ENCODE measurements at places on chromosomes 2 and 18.
A peak's percentile ranks its signal among the peaks of the same experiment; 100 is the strongest.

DNA sequence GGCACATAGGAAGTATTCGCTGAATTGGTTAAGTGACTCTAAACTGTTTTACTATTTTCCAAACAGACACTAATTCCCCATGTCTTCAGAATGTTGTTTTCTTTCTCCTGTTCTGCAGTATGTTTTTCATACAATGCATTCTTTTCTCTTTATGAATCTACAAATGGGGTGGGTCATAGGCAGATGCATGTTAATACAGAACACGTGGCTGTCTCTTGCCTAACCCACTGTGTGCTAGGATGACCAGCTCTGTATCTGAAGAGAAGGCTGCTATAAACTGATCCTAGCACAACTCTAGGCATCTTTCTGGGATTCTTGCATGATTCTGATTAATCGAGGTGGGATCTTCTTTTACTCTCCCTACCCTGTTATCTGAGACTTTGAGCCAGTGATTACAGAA lies 826.0 kb downstream of the PLCL1 start:
- DNase-seq = no peak

DNA sequence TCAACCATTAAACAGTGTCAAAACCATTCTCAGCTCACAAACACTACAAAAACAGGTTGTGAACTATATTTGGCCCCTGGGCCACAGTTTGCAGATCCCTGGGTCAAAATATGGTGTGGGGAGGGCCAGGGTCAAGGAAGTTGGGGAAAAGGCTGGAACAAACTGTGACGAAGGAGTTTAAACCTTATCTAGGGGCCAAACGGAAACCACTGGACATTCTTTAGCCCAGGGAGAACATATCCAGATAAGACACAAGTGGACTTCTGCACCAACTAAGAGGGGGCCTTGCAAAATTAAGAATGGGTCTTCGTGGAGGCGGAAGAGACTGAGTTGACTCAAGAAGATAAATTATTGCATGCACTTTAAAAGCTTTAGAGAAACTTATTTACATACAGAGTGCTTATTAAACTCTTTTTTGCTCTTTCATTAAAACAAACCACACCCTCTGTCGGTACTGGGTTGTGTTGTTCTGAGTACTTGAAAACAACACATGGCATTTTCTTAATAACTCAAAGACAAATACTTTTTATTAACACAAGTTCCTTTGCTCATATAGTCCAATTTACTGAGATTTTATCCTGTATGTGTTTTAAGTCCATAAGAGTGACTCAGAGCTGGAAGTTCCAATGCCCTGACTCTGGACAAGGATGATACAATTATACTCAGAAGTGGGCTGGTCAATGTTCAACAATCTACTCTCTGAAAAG lies 5.3 kb upstream of the ASAP2 start:
- no peak for DNase-seq

DNA sequence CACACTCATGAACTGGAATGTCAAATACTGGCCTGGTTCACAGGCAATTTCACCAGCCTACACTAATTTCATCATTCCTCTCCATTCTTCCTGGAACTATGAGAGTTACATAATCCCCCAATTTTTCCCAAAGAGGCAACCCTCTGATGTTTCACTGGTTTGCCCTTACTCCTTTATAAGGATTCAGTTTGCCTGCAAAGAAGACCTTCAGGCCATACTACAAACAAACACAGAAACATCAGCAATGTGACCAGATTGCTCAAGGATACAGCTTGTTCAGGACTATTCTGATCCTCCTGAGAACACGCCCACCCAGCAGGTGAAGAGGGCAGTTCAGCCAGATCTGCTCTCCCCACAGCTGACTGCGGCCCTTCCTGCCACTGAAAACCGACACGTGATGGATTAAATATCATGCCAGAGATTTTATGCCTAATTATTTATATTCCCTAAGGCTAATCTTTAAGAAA lies 215.5 kb downstream of the ETAA1 start:
- DNase-seq = no peak

- no peak for DNase-seq
Observed at GRCh38 chr2:241197947-241198346, 9.5 kb downstream of the ANO7 start.

DNA sequence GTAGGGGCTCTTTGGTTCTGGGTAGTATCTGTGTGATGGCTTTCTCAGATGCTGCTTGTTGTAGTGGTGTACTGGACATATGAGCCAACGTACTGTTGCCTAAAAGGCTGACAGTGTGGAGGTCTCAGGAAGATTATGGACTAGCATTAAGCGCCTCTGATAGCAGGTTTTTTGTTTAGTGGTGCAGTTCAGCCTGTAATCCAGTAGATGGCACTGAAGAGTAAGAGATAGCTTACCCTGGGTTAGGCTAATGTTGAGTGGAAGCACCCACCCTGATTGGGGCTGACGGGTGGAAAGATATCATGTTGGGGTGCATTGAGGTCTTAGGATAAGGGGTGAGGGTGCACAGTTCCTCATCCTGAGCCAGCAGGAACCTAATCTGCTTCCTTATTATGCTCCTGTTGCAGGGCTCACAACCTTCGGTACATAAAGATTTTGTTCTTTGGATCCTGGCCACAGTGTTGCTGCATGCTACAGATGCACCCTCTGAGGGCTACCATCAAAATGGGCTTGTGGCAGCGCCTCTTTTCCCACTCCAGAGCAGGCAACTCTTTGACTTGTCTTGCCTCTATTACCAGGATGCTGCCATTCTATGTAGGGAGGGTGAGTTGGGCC lies 79.6 kb downstream of the MSTN start:
- DNase-seq = peak; percentile 28

DNA sequence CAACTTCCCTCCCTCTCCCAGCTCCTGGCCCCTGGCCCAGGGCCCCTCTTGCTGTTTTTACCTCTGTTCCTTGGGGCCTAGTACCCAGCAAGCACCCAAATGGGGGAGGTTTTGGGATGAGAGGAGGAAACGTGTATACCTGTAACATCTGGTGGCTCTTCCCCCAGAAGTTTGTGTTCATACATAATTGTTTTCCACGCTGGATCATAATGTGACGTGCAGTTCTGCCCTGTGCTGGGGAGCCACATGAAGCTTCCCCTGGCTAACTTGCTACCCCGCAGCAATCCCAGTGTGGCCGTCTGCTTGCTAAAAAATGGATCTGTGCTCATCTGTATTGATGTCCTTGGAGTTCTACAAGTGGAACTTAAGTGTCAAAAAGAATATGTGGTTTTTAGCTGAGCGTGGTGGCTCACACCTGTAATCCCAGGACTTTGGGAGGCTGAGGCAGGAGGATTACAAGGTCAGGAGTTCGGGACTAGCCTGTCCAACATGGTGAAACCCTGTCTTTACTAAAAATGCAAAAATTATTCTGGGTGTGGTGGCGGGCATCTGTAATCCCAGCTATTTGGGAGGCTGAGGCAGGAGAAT lies 36.5 kb downstream of the ANO7 start:
- DNase-seq = no peak

DNA sequence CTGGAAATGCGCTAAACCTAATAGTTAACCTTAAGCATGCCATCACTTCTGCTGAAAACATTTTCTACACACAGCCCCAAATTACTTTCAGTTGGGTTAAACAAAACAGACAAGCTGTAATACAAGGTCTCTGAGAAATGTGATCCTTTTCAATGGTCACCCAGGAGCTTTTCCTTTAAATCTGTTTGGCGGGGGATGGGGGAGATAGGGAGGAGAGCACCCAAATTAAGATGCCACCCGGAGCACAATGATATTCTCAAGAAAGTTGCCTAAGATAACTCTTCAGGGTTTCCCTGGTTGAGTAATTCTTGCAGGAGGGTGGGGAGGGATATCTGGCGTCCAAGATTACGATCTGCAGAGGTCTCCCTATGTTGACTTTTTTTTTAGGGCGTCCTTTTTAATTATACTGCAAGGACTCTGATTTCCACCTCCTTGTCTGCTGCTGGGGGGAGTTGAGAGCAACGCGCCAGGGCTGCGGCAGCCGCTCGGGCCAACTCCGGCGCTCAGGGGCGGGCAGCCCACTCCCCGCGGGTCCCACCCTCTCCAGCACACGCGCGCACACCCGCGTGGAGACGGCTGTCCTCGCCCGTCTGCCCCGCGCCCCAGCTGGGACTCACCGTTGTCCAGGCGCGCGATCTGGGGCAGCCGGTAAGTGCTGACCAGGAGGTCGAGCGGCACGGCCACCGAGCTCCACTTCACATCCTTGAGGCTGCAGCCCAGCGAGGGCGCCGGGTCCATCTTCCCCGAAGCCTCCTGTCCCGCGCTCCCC lies 807 bp downstream of the GAREM1 start:
- DNase-seq = peak; percentile 18

GRCh38 chr18:11165138-11165537 lies 15.8 kb upstream of the PIEZO2 start:
- DNase-seq = no peak

GRCh38 chr18:40380686-40381439 lies 1574.2 kb upstream of the PIK3C3 start:
- DNase-seq = no peak

DNA sequence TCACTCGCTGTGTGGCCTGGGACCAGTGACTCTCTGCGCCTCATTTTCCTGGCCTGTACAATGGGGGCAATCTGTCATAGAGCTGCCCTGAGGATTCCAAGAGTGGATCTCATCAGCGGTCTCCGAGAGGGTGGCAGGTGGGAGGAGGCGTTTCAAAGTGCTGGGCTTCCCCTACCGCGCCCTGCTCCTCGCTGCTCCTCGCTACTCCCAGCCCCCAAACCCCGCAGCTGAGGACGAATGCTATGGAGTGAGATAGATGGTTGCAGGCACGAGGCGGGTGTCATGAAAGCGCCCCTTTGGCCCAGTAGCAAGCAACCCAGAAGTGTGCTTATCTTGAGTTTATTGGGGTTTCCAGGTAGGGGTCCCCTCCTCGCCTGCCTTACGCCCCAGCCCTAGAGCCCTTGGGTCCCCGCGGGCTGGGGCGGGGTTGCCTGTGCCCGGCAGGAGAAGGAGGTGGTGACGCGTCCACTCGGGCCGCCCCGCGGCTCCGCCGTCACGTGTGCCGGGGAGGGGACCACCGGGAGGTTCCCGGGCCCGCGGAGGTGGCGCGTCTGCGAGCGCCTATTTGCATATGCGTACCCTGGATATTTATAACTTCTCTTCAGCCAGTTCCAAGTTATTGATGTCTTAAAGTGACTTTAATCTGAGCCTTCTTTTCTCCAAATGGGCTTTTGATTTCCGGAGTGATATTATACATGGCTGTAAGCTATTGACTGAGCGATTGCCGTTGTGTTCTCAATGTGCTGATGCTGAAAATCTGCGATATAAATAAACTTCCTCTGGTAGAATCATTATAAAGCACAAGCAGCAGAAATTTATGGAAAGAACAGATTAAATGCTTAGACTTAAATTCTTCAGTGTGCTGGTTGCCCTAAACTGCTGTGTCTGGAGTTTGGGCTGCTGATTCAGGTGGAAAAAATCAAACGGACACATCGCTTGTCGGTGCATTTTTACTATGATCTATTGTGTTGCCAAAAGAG lies 263.7 kb downstream of the ATAD2B start:
- DNase-seq = no peak

DNA sequence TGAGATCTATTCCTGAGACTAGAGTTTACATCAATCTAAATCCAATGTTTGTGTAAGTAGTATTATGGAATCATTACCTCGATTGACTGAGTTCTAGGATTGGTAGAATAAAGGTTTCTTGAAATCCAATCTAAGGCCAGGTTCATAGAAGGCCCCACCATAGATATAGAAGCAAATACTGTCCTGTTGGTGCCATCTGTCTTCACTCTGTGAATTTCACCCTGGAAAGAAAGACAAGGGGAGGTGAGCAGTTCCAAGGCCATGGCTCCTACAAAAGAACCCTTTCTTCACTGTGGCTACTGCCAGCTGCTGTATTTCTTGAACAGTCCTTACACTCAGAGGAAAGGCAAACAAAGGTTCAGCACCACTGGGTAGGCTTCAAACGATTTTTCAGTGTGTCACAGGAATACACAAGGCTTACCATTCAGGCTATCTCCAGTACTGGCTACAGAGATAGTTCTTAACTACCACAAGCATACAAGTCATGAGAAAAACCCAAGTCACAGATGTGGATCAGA lies 137.0 kb downstream of the LRP2 start:
- DNase-seq = no peak

DNA sequence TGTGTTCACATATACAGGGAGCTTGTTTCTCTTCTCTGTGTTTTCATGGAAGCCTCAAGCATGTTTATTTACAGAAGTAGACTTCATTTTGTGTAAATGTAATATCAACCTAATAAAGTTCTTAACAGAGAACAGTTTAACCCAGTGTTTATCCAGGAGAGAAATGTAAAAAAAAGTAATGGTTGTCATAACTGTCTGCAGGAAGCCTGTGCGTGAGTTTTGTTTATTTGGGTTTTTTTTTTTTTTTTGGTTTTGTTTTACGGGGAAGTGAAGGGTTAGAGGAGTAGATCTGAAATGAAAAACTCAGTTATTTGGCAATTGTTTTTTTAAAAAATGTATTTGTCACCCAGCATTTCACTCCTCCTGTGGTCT lies 124.7 kb downstream of the RAPGEF4 start:
- DNase-seq = no peak

GRCh38 chr2:191009541-191010374 lies 4.2 kb downstream of the STAT1 start:
- no peak for DNase-seq

DNA sequence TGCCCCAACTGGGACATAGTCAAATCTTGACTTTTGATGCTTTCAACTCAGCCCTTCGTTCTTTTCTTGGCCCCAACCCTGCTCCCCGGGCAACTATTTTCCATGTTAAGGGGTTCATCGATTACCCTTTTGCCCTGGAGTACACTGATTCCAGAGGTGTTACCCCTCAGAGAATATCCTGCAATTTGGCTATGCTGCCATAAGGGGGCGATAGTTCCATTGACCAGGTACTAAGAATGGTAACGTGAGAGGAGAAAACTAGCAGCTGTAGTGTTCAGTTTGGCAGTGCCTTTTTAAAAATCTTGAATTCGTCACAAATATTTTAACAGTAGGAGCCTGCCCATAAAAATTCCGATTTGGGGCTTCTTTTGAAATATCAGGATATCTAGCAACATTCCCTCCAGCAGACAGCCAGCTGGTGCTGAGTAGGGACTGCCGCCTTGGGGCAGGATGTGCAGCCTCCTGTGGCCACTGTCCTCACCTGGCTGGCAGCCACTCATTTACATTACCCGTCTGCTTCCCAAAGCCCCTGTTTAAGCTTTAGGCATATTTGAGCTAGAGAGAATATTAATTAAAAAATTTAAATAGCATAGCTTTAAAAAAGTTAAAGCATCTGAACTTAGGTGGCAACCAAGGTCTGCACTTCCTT lies 146.3 kb upstream of the SKOR2 start:
- DNase-seq = no peak

DNA sequence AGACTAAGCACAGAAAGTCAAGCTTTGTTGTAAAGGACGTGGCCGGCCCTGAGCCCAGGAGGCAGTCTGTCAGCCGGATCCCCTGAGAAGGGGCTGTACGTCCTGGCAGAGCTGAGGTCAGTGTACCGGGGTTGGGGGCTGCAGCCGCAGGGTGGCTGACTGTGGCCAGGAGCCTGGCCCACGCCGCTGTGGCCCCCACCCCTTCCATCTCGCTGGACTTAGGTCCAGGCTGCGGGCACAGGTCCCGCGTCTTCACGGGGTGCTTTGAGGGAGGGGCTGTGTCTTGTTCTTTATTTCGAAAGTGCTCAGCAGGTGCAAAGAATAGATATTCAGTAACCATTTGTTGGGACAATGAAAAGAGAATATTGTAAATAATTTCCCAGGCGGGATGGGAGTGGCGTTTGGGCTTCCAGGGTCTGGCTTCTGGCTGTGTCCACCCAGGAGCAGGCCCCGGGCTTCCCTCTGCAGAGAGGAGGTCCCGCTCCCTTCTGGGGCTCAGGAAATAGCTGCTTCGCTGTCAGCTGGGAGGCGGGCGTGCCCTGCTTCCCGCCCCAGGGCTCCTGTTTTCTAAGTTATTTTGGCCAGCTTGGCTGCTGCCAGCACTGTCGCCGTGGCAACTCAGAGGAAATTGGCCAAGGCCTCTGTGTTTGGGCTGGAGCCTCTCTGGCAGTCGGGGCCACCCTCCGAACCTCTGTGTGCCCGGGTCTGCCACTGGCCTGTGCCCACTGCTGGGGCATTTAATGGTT lies 7.4 kb downstream of the NFATC1 start:
- DNase-seq = no peak

Measured in HuH-7 (cell line).